Right ventricle myocardium inferior (tissue), 1 donor: ENCODE measurements at places on chromosomes 3 and 15.

DNA sequence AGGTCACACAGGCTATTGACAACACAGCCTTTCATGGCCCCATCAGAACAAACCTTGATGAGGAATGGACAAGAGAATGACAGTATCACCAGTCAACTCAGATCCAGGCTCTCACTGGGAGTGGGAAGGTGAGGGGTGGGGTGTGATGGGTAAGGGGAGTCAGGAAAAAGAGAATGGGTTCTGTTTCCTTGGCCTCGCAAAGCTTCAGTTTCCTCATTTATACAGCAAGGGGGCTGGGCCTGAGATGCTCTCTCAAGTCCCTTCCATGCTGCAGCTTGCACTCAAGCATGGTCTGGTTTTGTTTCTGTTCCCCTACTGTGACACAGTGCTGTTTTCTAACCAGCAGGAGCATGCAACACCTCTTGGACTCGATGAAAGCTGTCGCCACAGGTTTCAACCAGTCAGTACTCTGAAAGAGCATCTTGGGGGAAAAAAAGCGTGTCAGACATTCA is 65.7 kb upstream of the IL12A start:
- peak; percentile 42 for DNase-seq

DNA sequence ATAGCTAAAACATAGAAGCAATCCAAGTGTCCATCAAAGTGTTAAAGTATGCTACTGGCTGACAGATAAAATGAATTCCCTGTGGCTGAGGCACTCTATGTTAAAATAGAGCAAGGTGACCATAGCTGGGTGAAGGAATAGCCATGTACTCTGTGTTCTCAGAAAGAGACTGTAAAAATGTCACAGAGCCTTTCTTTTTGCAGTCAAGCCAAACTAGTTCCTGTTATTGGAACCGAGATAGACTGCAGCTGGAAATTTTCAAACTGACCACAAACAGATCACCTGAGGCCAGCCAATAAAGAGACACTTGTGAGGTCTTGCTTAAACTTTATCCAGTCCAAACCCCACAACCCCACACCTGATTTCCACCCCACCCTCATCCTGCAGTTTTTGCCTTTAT is 422.8 kb upstream of the NAALADL2 start:
- DNase-seq = no peak

DNA sequence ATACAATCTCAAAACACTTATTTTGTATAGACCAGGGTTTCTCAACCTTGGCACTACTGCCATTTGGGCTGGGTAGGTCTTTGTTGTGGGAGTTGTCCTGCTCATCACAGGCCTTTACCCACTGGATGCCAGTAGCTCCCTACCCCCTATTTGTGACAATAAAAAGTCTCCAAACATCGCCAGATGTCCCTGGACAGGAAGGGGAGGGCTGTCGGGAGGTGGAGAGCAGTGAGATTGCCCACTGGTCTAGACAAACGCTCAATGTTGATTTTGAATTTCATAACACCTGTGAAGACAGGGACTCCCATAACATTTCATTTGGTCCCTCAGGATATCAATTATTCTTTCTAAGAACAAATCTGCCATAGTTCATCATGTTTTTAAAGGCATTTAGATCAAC is 151.7 kb upstream of the PTPRG start:
- no peak for DNase-seq

- peak; percentile 42 for DNase-seq
Observed at GRCh38 chr3:126440709-126440995, 35.0 kb downstream of the ZXDC start.

DNA sequence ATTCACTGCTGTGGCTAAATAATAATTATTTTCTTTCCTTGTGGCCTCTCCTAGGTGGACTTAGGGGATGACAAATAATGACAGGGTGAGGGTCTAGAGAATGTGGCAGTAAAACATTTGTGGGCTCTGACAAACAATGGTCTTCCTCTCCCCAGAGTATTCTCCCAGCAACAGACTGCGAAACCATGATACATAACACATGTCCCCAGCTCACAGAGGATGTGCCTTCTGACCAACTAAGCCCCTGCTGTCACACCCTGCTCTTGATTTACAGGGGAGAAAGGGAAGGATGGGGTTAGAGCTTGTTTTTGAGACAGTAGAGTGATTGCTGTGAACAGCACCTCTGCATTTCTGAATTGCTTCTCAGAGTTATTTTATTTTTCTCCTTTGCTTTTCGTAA is 116.6 kb upstream of the CTDSPL start:
- DNase-seq = no peak

- DNase-seq = no peak
Observed at GRCh38 chr15:69781411-69782125, 316.1 kb downstream of the TLE3 start.

GRCh38 chr3:46112984-46113383 is 85.7 kb upstream of the XCR1 start:
- no peak for DNase-seq

DNA sequence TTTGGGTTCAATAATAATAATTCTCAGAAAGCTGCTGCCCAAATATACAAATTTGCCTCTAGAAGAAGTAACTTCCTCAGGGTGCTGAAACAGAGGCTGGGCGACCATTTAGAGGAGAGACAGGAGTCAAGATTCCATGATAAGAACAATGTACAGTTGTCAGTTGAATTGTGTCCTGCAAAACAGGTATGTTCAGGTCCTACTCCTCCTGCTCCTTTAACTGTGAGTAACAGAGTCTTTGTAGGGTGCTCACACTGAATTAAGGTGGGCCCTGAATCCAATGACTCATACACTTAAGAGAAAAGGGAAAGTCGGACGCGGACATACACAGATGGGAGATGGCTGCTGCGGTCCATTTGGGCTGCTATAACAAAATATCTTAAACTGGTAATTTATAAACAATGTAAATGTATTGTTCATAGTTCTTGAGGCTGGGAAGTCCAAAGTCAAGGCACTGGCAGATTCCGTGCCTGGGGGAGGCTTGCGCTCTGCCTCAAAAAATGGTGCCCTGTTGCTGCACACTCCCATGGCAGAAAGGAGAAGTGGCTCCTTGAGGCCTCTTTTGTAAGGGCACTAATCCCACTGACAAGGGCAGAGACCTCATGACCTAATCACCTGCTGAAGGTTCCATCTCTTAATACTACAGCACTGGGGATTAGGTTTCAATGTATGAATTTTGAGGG is 55.1 kb downstream of the MB21D2 start:
- no peak for DNase-seq
